Central memory CD4-positive, alpha-beta T cell (primary cell): ENCODE measurements at places on chromosomes 5 and 9.

GRCh38 chr5:9212605-9213004 is 333.3 kb downstream of the SEMA5A start:
- no peak for DNase-seq

DNA sequence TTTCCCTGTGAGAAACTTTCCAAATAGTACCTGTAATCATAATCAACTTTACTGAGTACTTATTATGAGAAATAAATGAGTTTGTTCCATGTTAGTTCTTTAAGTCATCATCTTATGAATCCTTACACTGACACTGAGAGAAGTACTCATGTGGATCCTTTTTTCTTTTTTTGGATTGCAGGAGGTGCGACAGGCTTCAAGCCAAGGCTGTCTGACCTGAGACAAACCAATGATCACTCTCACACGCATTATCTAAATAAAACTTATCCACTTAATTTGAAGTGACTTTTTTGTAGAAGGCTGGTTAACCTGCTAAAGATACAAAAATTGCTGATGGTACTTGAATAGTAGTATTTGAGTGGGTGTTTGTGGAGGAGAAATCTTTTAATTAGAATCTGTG is 39.5 kb downstream of the JAKMIP2 start:
- DNase-seq, result no peak

GRCh38 chr9:79565245-79565644 is 6.5 kb upstream of the TLE4 start:
- DNase-seq, result no peak

- DNase-seq, result no peak
Measured at GRCh38 chr5:7894439-7894838, 25.5 kb downstream of the MTRR start.

DNA sequence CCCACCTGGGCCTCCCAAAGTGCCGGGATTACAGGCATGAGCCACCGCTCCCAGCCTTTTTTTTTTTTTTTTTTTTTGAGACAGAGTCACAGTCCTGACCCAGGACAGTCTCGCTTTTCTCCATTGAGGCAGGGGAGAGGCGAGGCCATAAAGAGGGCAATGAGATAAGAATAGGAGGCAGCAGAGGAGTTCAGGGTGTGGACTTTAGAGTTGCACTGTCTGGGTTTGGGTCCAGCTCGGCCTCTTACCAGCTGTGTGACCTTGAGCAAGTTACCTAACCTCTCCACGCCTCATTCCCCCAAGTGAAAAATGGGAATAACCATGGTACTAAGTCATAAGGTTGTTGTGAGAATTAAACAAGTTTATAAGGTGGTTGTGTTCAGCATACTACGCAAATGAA is 24.6 kb upstream of the ANKH start:
- DNase-seq, result no peak

- DNase-seq, result no peak
Measured at GRCh38 chr5:169411786-169412430, 111.0 kb upstream of the SLIT3 start.

- no peak for DNase-seq
Measured at GRCh38 chr5:19728571-19728970, 259.4 kb downstream of the CDH18 start.

- DNase-seq, result no peak
Measured at GRCh38 chr9:35714123-35714522, 17.9 kb downstream of the TLN1 start.

DNA sequence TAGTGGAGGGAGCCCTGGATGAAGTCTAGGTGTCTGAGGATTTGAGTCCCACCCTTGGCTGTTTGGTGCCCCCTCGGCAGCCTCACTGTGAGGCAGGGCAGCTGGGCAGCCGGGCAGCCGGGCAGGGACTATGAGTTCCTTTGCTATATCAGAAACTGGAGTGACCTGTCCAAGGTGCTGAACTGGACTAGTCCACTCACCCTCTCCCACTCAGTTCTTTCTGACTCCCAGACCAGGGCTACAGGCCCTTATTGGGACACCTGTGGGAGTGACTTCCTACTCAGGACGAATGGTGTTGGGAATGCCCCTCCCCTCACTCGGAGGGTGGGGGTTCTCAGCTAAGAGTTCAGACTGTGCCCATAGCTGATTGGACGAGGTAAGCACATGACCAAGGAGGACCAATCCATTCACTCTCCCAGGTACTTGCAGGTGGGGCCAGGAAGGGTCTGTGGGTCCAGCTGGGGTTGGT is 34.1 kb upstream of the RAPGEF1 start:
- no peak for DNase-seq

DNA sequence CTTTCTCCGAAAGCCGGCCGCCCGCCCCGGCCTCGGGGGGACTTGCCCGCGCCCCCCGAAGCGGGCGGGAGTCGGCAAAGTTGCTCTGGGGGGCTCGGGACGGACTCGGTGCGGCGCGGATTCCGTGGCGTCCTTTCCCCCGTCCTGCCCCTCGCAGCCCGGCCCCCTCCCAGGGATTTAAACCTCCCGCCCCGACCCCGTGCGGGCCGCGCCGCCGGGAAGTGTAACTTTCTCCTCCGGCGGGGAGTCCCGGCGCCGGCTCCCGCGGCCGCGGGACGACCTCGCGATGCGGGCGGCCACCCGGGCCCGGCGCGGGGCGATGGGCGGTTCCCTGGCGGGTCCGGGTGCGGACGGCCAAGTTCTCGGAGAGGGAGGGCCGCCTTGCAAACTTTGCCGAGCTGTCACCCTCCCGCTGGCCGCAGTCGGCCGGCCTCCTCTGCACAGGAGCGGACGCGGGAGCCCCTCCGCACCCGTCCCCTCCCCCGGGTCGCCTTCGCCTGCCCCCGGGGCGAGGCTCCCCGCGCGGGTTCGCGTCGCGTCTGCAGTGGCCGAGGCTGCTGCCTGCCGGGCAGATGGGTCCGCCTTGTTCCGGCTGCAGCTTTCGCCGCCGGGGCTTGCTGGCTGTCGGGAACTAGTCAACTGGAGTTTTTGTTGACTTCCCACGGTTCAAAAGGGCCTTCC is 732 bp downstream of the PBX3 start:
- DNase-seq, result peak; percentile 19

DNA sequence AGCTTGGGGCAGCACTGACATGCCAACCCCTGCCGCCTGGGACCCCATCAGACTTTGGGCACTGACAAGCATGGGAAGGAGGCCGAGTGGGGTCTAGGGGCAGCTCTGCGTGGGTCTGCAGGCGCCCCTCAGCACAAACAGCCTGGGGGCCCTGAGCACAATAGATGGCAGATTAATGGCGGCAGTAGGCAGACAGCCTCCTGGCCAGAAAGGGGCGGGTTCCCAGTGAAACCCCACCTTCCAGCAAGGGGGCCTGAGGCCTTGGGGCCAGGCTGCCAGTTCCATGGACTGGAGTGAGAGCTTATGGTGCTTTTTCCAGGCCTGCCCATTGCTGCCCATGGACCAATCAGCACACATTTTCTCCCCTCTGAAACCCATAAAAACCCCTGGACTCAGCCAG is 2031.2 kb downstream of the EFNA5 start:
- DNase-seq, result no peak

- peak; percentile 56 for DNase-seq
Measured at GRCh38 chr5:142800776-142801494, 30.8 kb downstream of the ARHGAP26 start.

DNA sequence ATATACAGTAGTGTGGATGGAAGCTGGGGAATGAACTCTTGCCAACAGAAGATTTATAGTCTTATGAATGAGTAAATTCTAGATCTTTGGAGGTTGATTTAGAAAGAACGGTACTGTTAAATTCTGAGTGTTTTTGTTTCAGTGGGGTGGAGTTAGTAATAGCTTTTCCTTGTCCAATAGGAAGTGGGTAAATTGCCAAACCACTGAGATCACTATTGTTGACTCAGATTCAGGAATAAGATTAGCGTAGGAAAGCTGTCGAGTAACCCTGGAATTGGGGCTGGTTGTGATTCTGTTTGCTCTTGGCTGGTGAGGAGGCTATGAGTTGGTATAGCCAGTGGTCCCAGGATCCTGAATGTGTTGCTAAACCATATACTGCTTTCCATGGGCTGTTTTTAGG is 155.6 kb downstream of the ARHGAP26 start:
- DNase-seq, result no peak

GRCh38 chr9:35191105-35191504 is 29.3 kb downstream of the UNC13B start:
- DNase-seq, result no peak

DNA sequence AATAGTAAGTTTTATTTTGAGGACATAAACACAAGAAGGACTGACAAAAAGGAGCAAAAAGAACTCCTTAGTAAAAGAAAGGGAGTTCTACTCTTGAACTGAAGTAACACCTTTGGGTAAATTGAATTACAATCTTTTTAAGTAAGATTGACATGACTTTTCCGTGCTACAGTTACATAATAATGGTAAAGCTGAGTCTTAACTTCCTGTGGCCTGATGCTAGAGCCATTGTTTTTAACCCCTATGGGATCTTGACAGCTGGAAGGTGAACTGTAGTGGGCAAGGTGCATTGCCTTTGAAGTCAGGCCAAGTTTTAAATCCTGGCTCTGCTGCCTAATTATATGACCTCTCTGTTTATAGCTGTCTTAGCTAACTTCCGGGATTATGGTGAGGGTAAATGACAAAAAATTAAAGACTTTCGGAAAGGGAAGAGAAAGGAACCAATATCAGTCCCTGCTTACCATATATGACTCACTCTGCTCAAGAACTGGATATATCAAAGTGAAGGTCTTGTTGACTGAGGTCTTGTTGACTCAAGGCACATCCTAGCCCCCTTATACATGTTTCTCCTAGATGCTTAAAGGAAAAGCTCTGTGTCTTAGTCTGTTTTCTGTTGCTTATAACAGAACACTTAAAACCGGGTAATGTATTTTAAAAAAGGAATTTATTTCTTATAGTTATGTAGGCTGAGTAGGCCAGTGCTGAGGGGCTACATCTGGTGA is 6.8 kb downstream of the HSD17B4 start:
- DNase-seq, result no peak

DNA sequence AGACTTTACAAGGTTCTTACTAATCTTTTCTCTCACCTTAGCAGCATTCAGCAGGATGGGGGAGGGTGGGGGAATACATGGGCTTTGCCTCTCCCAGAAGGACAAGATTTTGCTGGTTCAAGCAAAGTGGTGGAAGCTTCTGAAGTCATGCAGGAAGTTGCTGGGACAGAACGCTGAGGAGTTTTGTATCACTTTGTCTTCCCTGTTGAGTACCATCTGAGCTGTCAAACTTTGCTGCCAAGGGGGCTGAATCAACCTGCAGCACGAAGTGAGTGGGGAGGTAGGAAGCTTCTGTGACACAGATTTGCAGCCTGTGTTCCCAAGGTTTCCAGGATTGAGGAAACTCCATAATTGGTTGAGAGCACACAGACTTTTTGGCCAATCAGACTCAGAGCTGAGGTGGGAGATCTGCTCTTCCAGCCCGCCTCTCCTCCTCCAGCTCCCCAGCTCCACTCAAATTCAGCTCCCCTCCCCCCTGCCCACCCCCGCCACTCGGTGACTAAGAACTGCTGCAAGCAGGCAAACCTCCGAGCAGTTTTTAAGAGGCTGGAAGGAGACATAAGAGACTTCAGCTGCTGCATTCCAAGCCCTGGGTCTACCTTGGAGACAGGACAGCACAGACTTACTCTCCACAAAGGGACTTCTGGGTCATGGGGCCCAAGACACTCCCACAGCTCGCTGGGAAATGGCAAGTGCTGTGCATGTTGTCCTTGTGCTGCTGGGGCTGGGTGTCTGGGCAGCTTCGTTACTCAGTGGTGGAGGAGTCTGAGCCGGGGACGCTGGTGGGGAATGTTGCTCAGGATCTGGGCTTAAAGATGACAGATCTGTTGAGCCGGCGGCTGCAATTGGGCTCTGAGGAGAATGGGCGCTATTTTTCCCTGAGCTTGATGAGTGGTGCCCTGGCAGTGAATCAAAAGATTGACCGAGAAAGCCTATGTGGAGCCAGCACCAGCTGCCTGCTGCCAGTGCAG is at the start of gene PCDHGC5:
Gene PCDHGC5 (plus strand): TSS at position 491 of the 971 bp plus-strand sequence. CDS start 160 bp downstream, at position 651.
- no peak for DNase-seq

DNA sequence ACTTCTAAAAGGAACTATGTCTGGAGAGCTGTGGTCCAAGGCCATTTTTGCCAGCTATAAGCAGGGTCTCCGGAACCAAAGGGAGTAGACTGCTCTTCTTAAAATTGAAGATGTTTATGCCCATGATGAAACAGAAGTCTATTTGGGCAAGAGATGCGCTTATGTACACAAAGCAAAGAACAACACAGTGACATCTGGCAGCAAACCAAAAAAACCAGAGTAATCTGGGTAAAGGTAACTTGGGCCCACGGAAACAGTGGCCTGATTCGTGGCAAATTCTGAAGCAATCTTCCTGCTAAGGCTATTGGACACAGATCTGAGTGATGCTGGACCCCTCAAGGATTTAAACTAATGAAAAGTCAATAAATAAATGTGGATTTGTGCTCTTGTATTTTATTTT is 29.7 kb upstream of the GLDC start:
- DNase-seq, result no peak

- DNase-seq, result no peak
Measured at GRCh38 chr5:3031733-3032378, 280.4 kb upstream of the IRX2 start.

DNA sequence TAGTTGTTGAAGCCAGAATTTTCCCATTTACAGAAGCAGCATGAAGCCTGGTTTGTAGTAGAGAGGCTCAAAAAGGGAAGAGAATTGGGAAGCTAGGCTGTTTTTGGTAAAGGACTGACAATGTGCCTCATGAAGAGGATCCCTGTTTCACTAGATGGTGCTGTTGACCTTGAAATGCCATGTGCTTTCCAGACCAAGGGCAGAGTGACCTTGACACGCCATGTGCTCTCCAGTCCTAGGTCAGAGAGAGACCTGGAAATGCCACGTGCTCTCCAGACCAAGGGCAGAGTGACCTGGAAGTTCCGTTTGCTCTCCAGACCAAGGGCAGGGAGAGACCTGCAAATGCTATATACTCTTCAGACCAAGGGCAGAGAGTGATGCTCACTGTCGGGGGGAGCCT is 32.0 kb downstream of the UNC13B start:
- no peak for DNase-seq

- DNase-seq, result no peak
Measured at GRCh38 chr9:15873573-15874177, 320.8 kb downstream of the CCDC171 start.

- DNase-seq, result no peak
Measured at GRCh38 chr9:133106511-133107244, 14.4 kb downstream of the RALGDS start.

GRCh38 chr5:120088836-120089235 is 375.3 kb upstream of the PRR16 start:
- DNase-seq, result no peak

DNA sequence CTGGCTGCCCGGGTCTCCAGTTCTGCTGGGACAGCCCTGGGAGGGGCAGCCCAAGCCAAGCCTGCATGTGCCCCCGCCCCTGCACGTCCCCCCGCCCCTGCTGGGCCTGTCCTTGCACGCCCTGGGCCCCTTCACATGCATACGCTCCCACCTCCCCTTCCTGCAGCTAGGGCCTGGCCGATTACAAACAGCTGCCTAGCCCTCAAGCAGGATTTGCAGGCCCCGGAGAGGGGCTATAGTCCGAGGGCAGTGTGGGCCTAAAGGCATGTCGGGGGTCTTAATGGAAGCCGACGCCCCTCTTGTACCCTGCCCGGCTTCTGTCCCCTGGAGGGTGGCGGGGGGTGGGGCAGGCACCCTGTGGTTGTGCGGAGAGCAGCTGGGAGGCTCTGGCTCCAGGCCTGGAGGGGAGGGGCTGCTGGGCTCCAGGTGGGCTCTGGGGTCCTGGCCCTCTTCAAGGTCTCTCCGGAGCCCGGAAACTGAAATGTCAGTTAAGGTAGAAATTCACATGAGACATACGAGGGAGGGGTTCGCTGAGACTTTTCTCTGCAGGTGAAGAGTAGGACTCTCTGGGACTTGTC is 16.9 kb downstream of the COL5A1 start:
- DNase-seq, result no peak

GRCh38 chr9:128632066-128632465 is 24.6 kb downstream of the DYNC2I2 start:
- no peak for DNase-seq

GRCh38 chr5:178176791-178177190 is 10.4 kb downstream of the GMCL2 start:
- DNase-seq, result no peak
